Right ventricle myocardium superior (tissue), 1 donor: ENCODE measurements at places on chromosomes 5 and 9.

DNA sequence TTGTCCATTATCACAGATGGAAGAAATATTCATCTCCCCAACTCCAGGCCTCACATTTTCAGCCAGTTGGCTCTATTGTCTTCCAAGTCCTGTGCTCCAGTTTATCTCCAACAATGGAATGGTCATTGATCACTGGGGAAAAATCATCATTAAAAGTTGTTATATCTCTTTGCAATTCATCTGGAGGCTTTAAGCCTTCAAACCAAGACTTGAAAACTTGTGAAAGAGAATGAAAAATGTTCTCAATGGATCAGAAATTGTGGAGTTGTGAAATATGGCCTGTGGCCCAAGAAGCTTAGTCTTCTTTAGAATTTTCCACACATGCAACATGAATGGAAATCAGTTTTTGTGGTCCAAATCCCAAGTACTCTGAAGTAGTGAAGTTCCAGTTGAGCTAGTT is 569.6 kb downstream of the EBF1 start:
- no peak for DNase-seq

DNA sequence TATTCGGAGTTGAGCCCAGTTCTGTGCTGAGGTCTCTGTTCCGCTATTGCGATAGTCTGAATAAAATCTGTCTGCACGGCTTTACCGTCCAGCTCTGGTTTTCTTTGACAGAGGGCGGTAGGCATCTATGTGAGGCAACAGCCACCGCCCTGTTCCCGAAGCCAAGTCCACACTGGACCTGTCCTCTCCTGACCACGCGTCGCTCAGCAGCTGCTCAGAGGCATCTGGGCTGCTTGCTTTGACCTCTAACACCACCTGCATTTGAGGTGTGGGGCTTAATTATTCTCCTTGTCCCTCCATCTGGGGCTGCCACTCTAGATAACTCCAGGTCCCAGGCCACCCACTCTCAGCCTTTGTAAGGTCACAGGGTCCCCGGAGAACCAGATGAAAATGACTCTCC is 168.4 kb upstream of the SMIM23 start:
- DNase-seq = no peak

DNA sequence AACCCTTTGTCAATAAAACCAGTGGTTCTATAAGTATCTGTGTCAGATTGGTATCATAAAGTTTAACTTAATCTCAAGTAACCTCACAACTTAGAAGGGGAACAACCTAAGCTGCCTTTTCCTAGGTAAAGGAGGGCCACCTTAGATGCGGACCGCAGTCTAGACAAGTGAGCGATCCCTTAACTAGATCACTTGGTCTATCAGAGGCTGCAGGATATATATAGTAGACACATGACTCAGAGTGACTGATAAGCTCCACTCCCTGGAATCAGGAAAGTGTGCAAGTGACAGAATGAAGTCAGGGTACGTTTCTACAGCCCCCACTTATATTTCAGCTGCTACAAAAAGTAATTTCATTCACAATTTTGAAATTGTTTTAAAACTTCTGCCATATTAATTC is 7.4 kb downstream of the REEP5 start:
- DNase-seq = no peak

DNA sequence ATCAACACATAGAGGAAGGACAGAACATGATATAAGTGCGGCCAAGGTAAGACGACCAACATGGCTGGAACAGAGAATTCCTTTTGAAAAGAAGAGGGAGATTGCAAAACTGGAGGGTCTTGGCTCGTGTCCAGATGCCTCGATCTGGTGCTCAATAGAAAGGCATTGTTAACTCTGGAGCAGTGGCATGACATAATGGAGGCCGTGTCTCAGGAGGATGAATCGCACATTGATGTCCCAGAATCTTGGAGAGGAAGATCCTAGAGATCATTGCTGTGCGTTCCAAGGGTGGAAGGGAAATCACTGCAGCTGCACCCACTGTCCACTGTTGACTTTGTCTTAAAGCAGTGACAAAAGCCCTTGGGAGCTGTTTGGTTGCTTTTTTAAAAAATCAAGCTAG is 30.9 kb downstream of the GRAMD2B start:
- peak; percentile 62 for DNase-seq

GRCh38 chr9:80177949-80178480 is 606.2 kb downstream of the TLE4 start:
- no peak for DNase-seq

DNA sequence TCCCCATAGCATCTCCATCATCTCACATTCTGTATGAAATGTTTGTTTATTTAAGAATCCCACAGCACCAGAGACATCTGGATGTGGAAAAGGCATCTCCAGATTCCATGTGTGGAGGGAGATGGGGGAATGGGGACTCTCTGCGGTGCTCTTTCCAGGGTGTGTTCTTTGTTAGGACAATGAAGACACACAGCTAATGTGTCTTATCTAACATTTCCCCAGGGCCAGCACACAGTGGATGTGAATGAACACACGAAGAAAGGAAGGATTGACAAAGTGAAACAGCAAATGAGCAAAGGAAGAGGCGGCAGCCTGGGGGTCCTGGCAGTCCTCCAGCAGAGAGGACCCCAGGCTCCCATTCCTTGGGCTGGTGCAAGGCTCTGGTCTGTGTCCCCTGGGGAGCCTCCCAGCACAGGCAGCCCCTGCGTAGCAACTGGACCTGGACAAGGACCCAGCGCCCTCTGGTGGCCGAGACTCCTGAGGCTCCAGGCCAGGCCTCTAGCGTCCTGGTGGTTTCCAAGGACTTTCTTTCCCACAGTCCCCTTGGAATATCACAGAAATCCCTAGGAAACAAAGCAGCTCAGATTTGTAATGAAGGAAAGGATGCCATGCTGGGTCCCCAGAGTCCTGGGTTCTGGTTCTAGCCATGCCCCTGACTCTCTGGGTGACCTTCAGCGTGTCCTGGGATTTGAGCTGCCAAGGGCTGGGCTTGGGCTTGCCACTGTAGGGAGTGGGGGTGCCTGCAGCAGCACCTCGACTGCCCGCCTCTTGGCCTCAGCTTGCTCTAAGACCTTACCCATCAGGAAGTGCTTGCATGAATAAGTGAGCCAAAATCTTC is 3.5 kb upstream of the PDLIM7 start:
- peak; percentile 96 for DNase-seq

GRCh38 chr5:50766042-50766441 is 99.6 kb downstream of the PARP8 start:
- DNase-seq = no peak

- DNase-seq = no peak
Measured at GRCh38 chr5:82717738-82718137, 359.5 kb downstream of the TMEM167A start.

DNA sequence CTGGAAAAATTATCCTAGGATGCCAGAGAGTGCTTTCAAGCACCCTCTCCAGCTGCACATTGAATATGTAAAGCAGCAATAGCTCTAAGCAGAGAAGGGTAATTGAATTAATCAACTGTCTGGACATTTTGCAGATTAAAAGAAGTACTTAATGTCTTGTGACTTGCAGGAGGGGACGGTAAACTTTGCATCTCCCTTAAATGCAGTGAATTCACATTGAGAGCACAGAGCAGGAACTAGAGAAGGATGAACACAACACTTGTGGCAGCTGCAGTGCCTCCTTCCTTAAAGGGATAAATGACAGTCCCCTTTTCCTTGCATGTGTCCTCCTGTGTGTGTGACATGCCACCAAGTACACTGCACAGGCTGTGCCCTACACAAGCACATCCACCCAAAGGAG is 7.4 kb upstream of the CDK5RAP2 start:
- no peak for DNase-seq
